NCI-H69 (cell line): ENCODE measurements at places on chromosomes 12 and 14.

DNA sequence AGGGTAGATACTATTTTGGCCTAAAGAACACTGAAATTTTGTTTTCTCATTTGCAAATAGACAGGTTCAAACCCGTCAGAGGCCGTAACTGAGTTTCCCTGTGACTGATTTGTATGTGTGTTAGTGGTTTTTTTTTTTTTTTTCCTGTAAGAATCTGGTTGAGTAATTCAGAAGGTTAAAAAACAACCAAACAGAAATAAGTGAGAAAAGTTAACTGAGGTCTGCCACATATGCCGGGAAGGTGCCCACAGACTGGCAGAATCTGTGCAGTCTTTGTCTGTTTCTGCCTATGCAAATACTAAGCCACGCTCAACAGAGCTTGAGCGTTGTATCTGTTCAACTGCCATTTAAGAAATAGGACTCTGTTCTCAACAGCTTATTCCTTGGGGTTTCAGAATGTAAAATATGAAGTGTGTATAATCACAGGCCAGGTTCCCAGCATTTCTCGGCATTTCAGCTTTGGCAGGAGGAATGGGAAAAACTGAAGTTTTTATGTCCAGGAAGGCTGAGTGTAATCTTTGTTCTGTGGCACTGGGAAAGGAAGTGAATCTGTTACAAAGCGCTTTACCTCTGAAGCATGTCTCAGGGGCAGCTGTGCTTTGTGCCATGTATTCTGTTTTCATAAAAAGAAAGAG lies 181.9 kb downstream of the PRKCH start:
- DNase-seq: no peak

- peak; percentile 15 for DNase-seq
These were observed 131.3 kb upstream of the CPSF6 start for GRCh38 chr12:69108037-69108436.

DNA sequence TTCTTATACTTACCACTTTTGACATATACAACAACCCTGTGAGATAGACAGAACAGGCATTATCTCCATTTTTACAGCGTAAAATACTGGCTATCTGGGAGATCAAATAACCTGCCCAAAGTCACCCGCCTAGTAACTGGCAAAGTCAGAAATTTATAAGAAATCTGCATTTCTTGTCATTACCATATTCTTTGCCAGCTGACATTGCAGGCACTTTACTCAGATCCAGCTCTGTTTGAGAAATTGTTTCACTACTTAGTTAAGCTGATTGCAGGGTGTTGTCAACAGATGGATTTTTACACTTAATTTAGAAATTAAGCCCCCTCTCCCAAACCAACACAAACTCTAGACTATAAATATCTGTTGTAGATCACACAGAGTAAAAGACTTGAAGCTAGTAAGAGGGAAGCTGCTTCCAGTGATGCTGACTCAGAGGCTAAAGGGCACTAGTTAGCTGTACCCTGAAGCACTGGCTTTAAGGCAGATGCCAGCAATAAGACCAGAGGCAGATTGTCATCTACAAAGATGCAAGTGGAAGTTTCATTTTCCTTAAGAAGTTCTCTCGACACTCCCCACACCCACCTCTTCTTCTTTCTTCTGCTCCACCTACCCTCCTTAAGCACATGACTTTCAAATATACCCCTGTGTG lies 153.1 kb downstream of the ANO6 start:
- no peak for DNase-seq

- DNase-seq: no peak
These were observed 461.3 kb downstream of the SOX5 start for GRCh38 chr12:23488130-23488529.

GRCh38 chr14:33812181-33812580 lies 138.7 kb downstream of the EGLN3 start:
- no peak for DNase-seq

- no peak for DNase-seq
These were observed 244.6 kb downstream of the SLC41A2 start for GRCh38 chr12:104713444-104713843.

- DNase-seq: peak; percentile 74
These were observed 26.9 kb downstream of the ZFC3H1 start for GRCh38 chr12:71636704-71637115.
